Anterior cingulate cortex (tissue), 58 donors: ENCODE measurements at places on chromosomes 1 and 21.

GRCh38 chr1:105208581-105208980, 1458.9 kb downstream of the AMY1C start:
- no peak for DNase-seq

DNA sequence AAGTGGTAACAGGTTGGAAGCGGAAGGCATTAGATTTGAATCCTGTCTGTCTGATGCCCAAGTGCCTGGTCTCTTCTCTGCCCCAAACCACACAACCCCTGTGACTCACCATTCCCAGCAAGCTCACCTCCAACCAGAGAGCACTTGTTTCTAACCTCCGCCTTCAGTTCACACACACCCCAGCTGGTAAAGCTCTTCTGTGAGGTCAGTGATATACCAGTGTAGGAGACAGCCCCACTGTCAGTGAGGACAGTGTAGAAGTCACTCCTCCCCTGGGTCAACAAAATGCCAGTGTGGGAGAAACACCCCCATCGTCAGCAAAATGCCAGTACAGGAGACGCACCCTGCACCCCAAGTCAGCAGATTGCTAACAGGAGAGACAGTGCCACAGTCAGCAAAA, 2.6 kb downstream of the RIMS3 start:
- DNase-seq = no peak

DNA sequence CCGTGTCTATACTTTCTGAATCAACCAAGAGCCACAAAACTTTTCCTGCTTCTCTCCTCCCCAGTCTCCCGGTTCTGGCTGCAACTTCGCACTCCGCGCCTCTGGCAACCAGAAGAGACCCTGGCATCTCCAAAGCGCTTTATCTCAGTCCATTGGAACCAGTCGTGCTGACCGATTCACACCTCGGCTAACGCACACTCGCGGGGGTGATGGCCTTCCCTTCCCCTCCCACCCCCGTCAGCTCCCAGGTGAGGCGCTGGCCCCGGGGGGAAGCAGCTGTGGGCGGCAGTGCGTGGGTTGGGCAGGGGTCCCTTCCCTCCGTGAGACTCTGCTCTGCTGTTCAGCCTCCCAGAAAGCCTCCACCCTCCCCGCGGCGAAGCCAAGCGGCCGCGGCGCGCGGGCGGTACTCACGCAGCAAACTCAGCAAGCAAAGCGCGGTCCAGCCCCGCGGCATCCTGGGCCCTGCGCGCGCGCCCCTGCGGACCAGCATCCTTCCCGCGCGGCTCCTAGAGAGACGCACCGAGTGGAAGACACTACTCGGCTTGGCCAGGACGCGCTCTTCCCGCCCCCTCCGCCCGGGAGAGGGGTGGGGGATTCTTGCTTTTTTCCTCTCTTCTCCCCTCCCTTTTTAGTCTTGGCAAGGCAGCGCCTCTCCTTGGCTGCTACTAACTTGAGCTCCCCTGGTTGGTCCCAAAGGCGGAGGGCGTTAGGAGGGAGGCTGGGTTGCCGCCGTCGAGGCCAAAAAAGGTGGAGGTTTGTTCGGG, at the start of gene CD34:
TSS of gene CD34 (minus strand) at position 535 of the 764 bp plus-strand sequence. CDS start at position 490, 45 bp downstream.
- DNase-seq = no peak

- no peak for DNase-seq
Measured at GRCh38 chr1:236514703-236515442, 8.9 kb upstream of the LGALS8 start.

DNA sequence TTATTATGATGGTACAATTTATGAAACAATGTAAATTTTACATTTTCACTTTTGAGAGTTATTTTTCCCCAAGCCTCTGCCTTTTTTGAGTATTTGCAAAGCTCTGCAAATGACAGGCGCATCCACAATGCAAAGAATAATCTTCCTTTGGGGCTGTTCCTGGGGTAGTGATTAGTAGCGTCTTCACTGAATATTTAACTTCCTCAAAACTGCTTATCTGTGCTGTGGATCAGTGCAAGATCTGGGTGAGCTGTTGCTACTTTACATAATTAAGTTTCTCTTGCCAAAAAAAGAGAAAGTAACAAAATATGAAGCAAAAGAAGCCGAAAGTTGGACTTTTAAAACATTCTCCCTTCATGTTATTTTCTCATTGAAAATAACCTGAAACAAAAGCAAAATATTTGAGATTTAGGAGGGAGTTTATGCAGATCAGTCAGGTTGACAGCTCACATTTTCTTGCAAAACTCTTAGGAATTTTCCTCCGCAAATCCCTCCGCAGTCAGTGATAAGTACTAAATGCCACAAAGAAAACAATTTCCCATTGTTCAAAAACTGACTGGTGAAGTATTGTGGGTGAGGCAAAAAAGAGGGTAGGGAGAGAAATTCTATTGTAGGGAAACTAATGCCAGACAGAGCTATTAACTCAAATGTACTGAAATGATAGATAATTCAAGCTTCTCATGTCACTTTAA, 276.4 kb upstream of the B3GALT2 start:
- no peak for DNase-seq

- DNase-seq = no peak
Measured at GRCh38 chr1:21105807-21106206, 70.9 kb downstream of the EIF4G3 start.

DNA sequence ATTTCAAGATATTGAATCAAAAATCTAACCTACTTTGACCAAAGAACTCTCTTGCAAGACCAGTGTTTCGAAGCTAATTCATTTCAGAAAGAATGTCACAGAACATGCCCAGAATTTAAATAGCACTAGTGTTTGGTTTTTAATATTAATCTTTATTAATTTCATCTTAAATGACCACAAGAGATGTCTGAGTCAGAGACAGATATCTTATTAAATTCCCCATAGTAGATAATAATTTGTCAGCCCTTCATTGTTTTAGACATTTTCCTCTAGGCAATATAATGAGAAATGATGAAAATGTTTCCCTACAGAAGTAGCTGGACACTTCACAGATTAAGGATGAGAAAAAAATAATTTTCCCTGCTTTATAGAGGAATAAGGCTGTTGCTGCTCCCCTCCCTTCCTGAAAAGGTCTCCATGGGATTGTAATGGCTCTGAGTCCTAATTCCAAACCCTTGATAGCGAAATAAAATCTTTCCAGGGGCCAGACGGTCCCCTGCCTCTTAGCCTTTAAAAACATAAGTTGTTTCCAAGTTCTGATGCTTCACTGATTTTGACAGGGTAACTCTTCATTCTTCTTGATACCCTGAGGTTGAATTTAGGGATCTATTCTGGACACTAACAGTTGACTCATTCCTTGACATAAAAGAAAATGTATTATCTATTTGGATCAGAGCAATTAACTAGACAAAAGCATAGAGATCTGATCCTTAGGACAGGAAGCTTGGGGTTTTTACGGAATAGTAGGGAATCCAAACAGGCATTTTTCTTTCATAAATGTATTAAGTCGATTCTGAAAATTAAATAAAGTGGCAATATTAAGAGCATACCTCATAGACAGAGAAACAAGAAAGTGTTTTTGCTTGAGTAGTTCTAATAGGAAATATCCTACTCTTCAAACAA, 820.8 kb downstream of the BRINP3 start:
- no peak for DNase-seq

DNA sequence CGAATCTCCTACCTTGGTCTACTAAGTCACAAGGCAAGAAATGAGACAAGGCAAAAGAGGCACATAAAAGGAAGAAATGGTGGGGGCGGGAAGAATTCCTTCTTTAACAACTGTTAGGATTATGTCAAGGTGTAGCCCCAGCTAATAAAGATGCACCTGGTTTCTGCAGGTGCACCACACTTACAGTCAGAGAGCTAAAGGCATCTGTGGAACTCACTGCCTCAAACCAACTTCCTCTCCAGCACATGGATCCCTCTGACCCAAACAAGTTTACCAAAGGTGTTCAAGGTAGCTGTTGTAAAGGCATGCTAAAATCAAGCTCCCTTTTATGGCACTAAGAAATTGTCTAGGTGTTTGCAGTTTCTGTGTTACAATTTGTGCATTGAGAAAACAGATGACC, 38.1 kb downstream of the TGFBR3 start:
- DNase-seq = no peak
